ENCODE measurements at places on chromosomes 3 and 15.

- DNase-seq = no peak
Observed at GRCh38 chr3:137925080-137925479, 84.9 kb upstream of the CLDN18 start.

GRCh38 chr15:84737005-84737404 is 11.4 kb upstream of the ZNF592 start:
- DNase-seq = no peak

DNA sequence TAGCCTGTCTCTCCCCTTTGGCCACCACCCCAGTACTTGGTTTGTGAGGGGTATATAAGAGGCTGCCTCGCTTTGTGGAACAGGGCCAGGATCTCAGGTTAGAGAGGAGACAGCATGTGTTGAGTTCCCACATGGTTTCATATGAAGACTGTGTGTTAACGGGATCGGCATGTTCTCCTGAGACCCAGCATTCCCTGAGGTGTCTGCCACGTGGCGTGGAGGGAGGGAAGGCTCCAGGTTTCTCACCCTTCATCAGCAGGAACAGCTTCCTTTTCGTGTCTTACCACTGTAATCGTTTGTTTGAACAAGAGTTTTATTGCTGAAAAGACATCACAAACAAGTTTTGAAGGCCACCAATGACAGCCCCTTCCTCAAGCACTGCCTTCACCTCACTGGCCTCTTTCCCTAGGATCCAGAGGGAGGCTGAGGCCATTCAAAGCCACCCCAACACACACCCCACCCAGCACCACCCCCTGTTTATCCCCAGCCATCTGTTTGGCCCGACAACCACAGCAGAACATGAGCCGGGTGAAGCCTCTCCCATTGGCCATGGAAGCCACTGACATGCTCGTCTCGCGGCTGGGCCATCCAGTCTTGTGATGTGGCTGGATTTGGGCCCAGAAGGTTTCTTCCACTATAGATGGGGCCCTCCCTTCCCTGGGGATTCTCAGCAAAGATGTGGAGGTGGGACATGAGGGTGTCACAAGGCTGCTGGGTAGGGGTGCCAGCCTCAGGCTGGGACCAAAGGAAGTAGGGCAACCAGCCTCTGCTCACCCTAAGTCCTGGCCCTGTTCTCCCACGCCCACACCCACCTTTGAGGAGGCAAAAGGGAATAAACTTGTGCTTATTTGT is 10.0 kb downstream of the BHLHE40 start:
- no peak for DNase-seq

- no peak for DNase-seq
Observed at GRCh38 chr3:25748189-25748588, 35.1 kb downstream of the NGLY1 start.

DNA sequence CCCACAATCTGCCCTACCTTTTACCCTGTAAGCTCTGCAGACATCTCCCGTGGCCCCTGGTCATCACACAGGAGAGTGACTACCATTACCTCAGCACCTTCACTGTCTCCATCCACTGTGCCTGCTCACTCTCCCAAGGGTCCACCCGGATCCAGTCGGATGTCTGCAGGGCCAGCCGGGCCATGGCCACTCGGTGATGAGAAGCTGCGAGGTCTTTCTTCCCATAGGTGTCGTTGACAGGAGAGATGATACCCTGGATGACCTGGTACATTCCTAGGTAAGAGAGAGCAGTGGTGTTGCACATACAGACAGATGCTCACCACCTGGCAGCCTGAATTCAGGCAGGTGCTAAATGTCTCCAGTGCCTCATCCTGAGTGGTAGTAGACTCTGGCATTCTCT is 39.2 kb upstream of the RBP1 start:
- no peak for DNase-seq

GRCh38 chr3:191391861-191392808 is 61.8 kb upstream of the UTS2B start:
- DNase-seq = no peak

DNA sequence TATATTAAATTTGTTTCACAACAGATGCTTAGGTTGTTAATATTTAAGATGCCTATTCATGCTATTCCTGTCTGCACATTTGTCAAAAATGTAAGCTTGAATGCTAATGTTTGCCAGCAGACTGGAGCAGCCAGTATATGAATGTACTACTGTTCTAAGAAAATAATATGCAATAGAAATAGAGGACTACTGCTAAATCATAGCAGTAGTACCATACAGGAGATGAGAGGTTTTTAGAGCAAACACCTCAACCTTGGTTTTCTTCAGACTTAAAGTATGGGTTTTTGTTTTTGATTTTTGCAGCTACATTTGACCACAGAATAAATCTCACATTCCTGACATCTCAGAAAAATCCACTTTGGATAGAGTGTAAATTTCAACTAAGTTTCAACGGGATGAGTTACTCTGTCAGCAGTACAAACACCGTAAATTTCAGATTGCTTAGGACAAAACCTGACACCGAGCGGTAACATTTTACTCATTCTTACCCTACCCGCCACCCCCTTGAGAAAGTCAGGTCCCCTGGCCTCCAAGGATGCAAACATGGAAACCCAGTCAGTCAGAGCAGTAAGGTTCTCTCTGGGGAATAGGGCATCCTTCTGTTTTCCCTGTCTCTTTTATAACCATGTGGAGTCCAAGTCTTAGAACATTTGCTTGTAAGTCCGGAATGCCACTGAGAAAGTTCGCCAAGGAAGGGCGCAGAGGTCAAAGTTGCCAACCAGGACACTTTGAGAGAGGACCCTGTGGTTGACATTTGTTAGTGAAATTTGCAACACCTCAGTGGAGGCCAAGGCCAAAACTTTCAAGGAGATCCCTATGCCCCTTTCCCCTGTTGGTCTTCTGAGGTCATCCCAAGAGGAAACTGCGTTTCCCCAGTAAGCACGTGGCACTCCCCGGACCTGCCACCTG is 17.9 kb upstream of the SATB1 start:
- no peak for DNase-seq
